GM23338 (cell line): ENCODE measurements at places on chromosomes 16 and 17.

DNA sequence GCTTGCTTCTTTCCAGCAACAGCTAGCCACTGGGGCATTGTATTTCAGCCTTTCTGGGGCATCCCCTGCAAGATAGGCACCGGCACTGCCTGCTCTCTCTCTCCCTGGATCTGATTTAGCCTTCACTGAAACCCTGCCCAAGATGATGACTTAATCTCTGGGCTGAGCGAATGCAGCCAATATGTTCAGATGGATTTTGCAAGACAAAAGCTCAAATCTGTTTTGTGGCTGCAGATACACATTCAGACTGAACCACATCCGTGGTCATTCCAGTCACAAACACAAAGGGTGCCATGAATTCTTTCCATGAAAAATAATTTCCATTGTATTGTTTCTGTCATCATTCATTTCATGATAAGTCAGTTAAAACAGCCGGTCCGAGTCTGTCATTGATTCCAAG, 24.2 kb downstream of the SOST start:
- no peak for DNase-seq

GRCh38 chr16:79419148-79419547, 181.4 kb downstream of the MAF start:
- no peak for DNase-seq

DNA sequence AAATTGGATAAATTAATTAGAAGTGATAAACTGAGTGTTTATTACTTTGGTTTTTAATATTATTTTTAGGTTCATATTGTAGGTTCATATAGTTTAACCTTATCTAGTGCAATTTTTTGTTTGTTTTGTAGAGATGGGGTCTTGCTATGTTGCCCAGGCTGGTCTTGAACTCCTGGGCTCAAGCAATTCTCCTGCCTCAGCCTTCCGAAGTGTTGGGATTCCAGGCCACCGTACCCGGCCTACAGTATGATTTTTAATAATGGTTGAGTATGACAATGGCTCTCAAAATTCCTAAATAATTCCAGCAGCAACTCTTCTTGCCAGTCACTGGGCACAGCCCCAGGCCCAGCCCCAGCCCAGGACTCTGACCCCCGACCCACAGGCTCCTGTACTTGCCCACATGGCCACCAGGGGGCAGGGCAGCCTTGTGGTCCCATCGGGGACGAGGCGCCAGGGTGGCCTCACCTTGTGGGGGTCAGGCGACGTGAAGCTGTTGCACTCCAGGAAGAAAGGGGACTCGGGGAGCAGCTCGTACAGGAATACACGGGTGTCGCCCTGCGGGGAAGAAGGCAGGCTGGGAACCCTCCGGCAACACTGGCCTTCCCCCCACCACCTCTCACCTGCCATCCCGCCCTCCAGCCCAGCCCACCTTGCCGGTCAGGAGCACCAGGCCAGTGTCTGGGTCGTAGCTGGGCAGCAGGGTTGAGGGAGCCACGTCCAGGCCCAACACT, 7.9 kb upstream of the PAM16 start:
- DNase-seq, result peak; percentile 88

DNA sequence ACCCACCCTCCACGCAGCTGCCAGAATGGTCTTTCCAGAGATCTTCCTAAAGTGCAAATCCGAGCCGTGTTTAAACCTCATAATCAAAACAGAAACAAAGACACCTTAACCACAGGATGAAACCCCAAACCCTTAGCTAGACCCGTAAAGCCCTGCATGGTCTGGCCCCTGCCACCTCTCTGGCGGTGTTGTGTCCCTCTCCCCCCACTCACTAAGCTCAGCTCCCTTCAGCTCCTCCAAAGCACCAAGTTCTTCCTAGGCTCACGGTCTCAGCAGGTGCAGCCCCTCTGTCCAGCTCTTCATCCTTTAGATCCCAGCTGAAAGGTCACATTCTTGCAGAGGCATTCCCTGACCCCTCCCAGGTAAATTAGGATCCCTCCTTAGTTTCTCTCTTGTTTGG, 4.4 kb upstream of the NXPH3 start:
- DNase-seq, result no peak

DNA sequence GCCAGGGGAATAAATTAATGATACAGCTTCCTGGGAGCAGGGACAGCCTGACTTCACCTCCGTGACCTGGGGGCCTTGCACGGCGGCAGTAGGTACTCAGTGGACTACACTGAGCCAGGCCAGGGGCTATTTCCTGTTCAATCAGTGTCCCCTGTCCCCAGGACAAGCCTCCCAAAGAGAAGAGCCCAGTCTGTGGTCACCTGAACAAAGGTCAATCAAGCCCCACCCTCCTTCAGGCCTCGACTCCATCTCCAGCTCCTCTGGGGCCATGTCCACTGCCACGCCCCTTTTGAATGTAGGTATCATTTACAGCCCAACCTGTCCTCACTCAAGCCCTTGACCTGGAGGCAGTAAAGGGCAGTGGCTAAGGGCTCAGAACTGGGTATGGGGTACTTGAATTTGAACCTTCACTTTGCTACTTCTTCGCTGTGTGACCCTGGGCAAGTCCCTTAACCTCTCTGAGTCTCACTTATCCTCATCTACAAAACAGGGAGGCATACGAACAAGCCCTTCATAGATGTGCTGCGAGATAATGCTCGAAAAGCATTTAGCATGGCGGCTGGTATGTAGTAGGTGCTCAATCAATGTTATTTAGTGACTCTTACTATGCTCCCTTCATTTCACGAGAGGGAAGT, 29.0 kb downstream of the MYH11 start:
- DNase-seq, result no peak

GRCh38 chr16:85391769-85392583, 221.1 kb upstream of the GSE1 start:
- no peak for DNase-seq

GRCh38 chr17:12512694-12513355, 152.9 kb upstream of the MYOCD start:
- DNase-seq, result no peak

DNA sequence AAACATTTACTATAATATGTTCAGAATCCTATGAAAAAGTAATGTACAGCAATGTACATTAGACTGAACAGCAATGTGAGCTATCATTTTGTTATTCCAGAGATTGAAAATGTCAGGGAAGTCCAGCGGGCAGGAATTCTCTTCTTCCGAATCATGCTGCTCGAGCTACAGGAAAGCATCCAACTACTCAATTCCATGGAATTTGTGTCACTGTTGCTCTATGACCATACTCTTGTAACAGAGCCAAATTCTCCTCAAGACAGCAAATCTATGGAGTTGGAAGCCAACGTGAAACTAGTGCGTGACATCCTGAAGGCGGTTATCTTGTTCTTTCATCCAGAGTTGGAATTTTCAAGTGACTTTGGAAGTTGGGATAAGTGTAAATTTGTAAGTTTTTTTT, 24.8 kb upstream of the NSRP1 start:
- no peak for DNase-seq

GRCh38 chr17:27947005-27947406, 53.8 kb upstream of the LYRM9 start:
- DNase-seq, result no peak

DNA sequence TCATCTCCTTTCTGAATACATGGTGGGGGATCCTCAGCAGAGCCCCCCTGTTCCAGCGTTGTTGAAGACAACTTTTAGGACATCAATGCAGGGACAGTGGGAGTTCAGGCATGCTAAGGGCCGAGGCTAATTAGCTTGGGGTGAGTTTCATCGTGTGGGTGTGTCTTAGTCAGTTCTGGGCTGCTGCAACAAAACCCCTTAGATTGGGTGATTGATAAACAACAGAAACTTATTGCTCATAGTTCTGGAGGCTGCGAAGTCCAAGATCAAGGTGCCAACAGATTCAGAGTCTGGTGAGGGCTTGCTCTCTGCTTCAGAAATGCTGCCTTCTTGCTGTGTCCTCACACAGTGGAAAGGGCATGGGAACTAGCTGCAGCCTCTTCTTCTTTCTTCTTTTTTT, 214.0 kb downstream of the NTN1 start:
- DNase-seq, result no peak

GRCh38 chr16:83253521-83253920, 554.3 kb upstream of the HSBP1 start:
- no peak for DNase-seq

DNA sequence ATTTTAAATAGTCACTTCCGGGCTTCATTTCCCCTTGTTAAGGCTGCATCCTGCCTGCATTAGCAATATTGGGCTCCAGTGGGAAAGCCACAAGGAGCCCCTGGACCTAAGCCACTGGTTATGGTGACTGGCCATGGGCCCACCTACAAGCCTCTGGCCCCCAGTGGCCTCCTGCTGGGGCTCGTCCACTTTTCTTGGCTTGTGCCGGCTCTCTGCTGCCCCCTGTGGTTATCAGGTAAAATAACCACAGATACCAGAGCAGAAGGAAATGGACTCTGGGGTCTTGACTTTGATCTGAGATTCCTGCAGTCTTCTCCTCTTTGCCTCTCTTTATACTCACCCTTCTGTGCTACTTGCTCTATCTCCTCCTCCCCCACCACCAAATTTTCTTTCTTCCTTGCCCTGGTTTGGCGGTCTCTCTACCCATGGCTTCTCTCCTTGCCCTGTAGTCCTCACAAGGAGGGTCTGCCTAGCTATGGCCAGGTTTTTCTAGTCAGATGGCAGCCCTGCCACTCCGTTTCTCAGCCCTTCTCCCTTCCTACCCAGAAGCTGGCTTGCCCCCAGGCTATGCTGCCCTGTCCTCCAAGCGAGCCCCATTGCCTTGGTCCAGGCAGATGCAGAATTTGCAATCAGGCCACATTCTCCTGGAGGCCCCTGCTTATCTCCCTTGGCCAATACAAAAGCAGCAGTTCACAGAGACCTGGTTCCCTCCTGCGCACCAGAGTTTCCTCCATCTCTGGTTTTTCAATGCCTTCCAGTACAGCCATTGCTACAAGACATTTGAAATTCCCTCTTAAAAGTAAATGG, 82.9 kb upstream of the RCVRN start:
- peak; percentile 68 for DNase-seq

DNA sequence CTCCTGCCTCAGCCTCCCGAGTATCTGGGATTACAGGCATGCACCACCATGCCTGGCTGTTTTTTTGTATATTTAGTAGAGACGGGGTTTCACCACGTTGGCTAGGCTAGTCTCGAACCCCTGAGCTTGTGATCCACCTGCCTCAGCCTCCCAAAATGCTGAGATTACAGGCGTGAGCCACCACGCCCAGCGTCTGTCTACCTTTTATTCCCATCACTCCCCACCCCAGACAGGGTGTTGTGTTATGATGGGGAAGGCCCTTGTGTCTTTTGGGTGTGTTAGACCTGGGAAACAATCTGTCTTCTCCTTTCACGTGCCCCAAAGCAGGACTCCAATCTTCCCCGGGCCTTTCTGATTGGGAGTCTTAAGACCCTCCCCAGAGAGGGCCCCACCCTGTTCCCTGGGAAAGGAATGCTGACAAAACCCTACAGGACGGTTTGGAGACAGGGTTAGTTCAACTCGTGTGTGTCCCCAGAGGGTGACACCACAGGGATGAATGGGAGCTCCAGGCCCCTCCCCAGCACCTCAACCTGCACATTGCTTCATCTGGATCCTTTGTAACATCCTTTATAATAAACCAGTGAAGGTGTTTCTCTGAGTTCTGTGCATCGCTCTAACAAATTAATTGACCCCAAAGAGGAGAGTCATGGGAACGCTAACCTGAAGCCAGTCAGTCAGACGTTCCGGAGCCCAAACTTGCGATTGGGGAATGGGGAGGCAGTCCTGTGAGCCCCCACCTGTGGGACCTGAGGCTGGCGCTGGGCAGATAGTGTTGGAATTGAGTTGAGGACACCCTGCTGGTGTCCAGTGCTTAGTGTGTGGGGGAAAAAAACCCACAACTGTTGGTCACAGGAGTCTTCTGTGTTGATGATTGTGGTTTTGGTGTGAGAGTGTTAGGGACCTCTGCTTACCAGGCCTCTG, 3.2 kb upstream of the ELOB start:
- DNase-seq, result no peak

DNA sequence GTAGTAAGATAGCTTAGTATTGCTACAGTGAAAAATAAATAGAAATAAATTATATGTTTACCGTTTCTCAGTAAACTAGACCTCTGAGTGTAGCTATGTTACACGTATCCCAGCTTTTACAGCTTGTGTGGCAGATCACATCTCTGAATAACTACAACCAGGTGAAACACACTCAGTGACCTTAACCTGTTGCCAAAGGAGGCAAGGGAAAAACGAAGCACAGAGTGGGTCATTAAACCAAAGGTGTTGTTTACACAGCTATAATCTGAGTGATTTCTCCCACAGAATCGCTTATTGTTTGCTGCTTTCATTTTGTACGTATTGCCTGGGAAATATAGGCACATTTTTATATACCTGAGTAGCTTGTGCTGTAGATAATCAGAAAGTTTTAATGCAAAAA, 688.2 kb upstream of the KIF2B start:
- DNase-seq, result no peak

DNA sequence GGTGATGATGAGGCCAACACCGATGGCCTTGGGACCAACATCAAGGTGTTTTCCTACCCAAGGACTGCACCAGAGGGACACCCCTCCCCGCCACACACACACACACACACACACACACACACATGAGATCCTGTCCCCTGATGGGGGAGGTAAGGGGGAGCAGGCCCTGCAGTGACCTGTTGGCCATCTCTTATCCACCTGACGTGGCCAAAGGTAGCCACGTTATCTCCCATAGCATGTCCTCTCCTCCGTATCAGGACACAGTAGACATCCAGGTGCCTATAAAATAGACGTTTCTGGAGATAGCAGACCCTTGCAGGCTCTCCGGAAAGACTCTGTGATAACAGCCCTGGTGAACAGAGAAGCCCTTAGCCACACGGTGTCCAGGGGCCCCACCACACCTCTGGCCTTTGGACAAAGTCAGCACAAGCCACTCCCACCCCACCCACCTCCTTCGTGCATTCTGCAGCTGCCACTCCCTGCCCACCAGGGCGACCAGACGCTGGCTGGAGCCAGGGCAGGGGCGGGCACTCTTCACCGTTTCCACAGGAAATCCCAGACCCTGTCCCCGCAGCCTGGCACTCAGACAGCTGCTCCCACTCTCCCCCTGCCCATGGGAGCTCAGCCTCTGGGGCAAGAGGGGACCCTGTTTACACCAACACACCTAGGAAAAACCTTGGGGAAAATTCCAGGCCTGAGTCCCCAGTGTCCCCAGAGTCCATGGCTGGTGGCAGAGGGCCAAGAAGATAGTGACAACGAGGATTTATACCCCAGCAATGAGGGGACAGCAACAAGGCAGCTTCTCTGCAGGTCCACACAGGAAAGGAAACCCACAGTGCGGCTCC, 15.4 kb upstream of the ENPP7 start:
- DNase-seq, result no peak

DNA sequence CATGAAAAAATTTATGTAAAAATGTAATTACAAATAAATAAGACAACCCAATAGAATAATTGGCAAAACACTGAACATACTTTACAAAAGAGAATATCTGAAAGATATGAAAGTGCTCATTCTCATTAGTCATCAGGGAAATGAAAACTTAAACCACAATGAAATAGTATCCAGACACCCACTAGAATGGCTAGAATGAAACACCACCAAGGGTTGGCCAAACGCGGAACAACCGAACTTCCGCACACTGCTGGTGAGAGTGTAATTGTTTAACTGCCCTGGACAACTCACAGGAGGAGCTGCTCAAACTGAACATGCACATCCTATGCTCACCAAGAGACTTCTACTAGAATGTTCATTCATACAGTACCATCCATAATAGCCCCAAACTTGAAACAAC, 5.8 kb upstream of the ZDHHC7 start:
- DNase-seq, result no peak

- DNase-seq, result peak; percentile 70
Measured at GRCh38 chr17:54899721-54900456, 763 bp upstream of the TOM1L1 start.
